HuH-7.5 (cell line): ENCODE measurements at places on chromosomes 7 and 10.

GRCh38 chr7:1087952-1088920 lies at the start of gene GPER1:
Gene GPER1 (plus strand): TSS chr7:1088113. CDS start chr7:1091729, 3,616 bp downstream.
- DNase-seq = peak; percentile 91

- peak; percentile 41 for DNase-seq
Measured at GRCh38 chr7:98617051-98617959, at the start of gene NPTX2. Gene NPTX2 (plus strand): TSS chr7:98617285. CDS start chr7:98617462, 177 bp downstream.

DNA sequence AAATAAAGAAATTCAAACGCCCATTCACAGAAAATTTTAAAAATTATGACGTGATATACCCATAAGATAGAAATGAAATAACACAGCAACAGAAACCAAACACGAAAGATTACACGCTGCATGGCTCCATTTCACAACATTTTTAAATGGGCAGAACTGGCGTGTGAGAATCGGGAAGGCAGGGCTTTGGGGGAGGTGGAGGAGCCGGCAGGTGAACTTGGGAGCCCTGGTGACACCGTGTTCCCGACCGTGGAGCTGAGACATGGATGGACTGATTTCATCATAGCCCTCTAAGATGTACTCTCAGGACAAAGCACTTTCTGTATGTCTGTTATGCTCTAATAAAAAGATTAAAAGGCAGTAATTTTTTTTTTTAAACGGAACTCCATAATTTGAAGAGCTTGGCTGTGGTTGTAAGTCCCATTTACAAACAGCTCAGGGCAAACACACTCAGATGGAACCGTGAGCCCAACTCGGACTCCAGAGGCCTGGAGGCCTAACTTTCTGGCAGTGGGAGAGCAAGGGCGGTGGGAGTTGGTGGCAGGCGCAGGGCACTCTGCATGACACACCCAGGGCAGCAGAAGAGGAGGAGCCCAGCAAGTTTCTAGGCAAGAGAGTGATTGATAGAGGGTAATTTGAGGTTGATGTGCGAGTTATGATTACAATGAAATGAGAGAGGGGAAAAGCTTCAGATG lies 203.4 kb downstream of the MAD1L1 start:
- DNase-seq = no peak

DNA sequence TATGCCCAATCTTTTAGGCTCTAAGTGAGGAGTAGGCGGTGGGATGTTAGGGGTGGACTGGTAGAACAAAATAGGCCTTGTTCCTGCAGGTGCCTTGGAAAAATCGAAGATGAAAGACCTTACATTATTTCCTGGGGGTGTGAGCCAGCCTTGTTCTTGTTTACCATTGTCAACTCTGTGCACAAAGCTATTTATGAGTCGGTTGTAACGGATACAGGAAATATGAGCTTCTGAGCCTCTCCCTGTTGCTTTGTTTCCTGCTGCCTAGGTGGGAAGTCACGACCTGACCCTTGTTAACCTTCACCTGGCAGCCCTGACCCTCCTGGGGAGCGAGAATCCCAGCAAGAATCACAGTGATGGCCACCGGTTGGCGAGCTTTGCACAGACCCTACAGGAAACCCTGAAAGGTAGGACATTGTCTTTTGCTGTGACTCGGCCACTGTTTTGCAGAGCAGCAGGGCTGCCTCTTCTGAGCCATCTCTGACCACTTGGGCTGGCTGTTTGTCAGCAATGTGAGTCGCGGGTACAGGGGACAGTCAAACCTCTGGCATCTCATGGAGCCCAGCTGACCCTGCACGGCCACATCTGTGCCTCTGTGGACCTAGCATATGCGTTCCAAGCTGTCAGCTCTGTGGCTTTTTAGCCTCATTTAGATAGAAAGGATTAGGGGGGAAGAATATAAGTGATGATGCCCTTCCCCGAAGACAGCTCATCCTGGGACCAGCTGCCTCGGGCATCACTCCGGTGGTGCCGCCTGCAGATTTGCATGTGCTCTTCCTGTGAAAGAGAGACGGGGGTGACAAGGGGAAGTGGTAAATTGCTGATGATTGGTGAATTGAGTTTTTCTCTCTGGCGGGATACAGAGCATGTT lies 102.1 kb upstream of the ANLN start:
- DNase-seq = no peak

GRCh38 chr10:114337510-114338462 lies 66.5 kb downstream of the AFAP1L2 start:
- no peak for DNase-seq

DNA sequence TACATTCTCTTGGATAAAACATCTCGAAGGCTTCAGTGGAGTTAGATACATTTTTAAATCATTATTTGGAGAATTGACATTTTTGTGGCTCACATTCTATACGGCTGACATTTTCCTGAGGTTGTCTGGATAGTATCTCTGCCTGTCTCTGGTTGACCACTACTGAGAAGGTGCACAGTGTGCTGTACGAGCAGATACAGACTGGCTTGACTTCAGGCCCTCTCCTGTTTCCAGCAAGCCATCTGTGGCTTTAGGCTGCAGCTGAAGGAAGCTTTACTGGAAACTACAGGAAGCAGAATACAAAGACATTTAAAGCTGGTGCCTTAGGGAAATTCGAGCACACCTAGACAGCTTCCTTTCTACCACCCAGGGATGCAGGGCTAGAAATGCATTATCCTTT lies 39.3 kb upstream of the RSU1 start:
- no peak for DNase-seq

GRCh38 chr7:106356-106755 lies 86.0 kb upstream of the FAM20C start:
- no peak for DNase-seq

GRCh38 chr7:140649556-140650205 lies 9.1 kb upstream of the DENND2A start:
- no peak for DNase-seq

DNA sequence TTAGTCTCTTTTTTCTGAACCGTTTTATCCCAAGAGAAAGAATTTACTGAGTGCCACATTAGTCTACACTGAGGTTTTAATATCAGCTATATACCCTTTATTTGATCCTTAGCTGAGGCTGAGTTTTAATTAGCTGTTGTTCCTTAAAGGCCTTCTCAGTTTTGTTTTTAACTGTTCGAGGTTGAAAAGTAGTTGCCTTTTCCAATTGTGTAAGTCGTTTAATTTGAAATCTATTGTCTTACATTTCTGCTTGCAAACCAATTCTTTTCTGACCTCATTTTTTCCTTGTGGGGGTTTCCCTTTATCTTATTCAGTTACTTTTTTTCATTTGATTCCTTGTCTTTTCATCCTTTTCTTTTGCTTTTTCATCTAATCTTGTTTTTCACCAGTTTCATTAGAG lies 30.8 kb downstream of the UMAD1 start:
- DNase-seq = no peak

GRCh38 chr7:75738604-75738974 lies at the start of gene HIP1:
Gene HIP1 (minus strand): TSS chr7:75738941. CDS start chr7:75738920, 21 bp downstream.
- DNase-seq = no peak

DNA sequence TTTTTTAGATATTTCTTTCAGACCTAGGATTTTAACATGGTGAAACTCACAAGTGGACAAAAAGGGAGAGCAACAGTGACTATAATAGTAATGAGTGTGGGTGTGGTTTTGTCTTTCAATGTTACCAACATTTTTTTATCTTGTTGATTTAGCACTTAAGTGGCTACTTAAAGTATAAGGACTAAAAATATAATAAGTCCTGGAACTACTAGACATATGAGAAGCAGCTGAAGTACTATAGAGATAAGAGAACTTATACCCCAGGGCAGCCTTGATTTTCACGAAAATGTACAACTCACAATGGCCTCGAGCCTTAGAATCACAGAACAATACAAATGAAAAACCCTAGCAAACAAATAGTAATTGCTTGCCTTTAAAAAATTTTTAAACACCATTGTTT lies 1151.8 kb downstream of the TYW1 start:
- no peak for DNase-seq

DNA sequence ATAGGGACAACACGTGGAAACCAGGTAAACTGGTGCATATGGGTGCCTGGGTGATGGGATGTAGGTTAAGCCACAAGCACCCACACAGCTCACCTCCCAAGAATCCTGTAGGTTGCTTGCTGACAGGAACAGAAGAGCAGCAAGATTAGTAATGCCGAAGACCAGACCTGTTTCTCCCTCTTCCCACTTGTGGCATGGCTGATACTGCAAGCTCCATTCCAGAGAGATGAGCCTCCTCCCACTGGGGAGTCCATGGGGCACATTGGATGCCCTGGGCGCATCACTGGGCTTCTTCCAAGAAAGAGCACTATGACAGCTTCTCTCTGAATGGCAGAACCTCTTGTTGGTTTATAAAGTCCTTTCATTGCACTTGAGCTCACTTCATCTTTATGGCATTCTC lies 44.4 kb upstream of the LOXL4 start:
- DNase-seq = no peak

GRCh38 chr10:100980711-100981110 lies 6.6 kb downstream of the MRPL43 start:
- DNase-seq = no peak

DNA sequence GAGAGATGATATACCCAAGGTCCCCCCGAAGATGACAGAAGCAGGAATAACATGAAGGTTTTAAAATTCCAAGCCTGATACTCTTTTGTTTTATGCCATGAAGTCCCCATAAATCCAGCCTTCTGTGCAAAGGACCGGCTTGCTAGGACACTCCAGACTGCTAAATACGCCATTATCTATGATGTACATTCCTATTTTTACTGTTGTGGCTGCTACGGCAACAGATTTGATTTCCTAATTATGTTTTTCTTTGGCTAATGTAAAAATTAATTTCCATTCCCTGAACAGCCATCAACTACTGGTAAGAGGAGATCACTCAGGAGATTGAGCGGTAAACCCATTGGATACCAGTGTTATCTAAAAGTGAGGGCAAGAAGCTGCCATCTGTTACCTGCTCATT lies 1090.8 kb downstream of the TYW1 start:
- no peak for DNase-seq

GRCh38 chr10:219731-220472 lies 84.6 kb downstream of the ZMYND11 start:
- DNase-seq = no peak

DNA sequence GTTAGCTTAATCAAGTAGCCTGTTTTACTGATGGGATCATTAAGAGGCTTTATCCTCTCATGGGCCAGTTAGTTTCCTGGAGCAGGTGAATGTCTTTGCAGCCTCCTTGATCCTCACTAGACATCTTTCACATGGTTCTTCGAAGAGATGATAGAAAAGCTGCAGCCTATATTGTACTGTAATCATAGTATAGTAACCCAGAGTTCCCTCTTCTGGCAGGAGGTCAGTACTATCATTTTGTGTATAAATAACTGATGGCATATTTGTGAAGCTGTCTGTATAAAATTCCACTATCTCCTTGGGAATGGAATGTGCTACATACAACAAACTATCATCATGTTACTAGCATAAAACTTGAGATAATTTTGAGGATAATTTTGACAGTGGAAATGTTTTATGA lies 123.8 kb upstream of the PRPS1L1 start:
- DNase-seq = no peak

- DNase-seq = no peak
Measured at GRCh38 chr7:102468478-102469350, 3.9 kb downstream of the LRWD1 start.

GRCh38 chr7:42414941-42415505 lies 178.0 kb upstream of the GLI3 start:
- no peak for DNase-seq

DNA sequence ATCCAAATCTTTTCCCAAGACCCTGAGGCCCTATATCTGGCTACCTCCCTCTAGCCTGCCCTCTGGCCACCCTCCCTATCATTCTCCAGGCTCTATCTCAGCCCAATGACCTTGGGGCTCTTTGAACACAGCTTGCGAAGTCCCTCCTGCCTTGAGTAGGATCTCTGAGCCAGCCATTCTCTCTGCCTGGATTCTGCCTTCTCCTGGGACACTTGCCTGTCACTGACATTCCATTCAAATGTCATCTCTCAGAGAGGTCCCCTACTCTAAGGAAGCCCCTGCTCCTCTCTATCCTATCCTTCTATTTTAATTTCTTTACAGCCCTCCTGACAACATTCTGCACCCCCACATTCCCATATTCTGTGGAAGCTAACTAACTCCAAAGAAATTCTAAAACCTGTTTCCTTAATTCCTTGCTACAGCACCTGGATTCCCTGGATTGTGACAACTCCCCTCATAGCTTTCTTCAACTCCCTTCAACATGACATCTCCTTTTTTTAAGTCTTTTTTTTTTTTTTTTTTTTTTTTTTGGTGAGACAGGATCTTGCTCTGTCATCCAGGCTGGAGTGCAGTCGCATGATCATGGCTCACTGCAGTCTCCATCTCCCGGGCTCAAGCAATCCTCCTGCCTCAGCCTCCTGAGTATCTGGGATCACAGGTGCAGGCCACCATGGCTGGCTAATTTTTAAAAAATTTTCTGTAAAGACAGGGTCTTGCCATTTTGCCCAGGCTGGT lies 81.0 kb upstream of the ASAH2 start:
- no peak for DNase-seq

- DNase-seq = no peak
Measured at GRCh38 chr7:159210581-159211235, 66.0 kb upstream of the VIPR2 start.

- DNase-seq = no peak
Measured at GRCh38 chr7:141097430-141097829, 23.6 kb downstream of the TMEM178B start.

DNA sequence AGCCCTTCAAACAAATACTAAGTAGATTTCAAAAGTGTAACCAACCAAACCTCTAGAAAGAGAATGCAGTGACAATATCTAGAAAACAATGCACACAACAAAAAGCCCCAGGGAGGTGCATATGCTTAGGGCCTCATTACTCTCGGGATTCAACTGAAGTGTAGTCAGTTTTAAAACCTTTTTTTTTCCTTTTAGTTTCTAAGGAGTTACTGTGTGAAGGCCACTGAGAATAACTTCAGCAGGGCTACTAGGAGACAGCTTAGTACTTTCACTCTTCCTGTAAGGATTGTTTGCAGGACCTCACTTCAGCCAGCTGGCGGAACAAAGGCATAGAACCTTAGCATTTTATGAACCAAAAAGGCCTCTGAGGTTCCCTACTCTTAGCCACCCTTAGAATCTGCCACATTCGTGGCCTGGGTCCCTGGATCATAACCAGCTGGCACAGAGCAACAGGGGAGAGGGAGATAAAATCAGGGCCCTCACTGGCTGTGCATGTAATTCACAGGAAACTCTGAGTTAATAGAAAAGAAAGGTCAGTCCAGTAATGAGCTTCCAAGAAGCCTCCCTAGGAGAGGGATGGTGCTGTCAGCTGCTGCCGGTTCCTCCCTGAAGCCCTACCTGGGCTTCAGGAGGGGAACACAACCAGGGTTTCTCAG lies 3.6 kb downstream of the VOPP1 start:
- DNase-seq = no peak

- no peak for DNase-seq
Measured at GRCh38 chr7:147053746-147054145, 937.1 kb downstream of the CNTNAP2 start.

DNA sequence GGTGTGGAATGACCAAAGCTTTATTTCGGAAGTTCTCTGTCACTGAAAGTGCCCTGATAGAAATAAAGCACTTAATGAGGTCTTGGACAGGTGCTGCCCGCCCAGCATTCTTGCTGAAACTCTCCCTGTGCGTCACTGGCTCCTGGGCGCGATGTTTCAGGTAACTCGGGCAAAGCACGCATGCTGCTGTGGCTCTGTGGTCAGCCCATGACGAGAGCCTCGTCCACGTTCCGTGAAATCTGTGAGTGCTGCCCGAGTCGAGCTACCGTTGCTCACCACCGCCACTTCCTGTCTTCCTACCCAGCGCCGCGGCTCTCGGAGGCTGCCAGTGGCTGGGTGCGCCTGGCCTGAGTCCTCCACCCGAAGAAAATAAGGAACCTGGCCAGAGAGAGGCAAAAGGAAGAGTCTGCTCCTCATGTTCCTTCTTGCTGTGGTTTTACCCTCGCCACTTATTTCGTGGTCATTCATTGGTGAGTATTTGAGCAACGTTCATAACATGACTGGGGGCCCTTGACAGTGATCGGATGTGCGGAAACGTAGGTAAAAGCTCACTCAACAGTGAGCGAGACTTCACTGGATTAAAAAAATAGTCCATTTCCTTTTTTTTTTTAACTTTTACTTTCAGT lies 95.5 kb downstream of the MAP3K8 start:
- no peak for DNase-seq
